ENCODE measurements at places on chromosomes 3 and 15.

GRCh38 chr3:98565237-98565643, 28.2 kb downstream of the CPOX start:
- no peak for DNase-seq

GRCh38 chr3:49649576-49649975, 24.6 kb upstream of the APEH start:
- no peak for DNase-seq

DNA sequence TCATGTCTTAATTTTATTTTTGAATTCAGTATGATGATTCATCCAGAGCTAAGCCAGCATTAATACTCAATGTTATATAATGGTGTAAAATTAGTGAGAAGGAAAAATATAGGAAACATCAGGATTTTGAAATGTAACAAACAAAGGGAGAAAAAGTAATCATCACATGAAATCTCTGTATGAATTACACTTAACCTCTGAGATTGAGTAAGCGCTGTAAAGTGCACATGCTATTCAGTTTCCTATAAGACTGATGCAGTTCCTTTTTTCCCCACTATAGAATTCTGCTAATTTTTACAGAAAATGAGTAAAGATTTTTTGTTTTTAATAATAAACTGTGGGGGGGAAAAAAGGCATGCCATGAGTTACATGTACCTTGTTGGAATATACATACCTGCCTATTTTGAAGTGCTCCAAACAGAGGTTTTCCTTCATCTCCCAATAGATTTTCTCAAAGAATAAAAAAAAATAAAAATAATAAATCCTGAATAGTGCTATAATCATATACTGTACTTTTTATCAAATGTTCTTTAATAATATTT, 64.0 kb upstream of the TTBK2 start:
- DNase-seq: no peak

- DNase-seq: no peak
Measured at GRCh38 chr3:183274609-183275008, 21.6 kb downstream of the B3GNT5 start.

DNA sequence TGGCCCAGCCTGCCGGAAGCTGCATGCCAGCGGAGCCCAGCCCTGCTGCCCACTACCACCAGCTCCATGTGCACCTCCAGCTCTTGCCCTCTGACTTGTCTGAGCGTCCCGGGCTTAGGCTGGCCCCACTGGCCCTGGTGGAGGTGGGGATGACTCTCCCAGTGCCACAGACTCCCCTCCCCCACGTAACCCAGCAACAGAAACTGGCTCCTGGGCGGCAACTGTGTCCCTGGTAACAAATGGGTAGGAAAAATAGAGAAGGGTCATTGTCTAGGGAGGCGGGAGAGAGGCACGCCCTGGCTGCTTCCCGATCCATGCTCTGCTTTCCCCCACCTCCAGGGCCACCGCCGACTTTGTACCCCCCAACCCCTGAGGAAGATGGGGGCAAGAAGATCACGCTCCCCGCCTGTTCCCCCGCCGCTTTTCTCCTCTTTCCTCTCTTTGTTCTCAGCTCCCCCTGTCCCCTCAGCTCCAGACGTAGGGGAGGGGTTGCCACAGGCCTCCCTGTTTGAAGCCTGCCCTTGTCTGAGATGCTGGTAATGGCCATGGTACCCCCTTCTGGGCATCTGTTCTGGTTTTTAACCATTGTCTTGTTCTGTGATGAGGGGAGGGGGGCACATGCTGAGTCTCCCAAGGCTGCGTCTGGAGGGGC, 10.8 kb upstream of the SEMA3B start:
- DNase-seq: no peak
